MV-4-11 (cell line): ENCODE measurements at places on chromosomes 4 and X.

DNA sequence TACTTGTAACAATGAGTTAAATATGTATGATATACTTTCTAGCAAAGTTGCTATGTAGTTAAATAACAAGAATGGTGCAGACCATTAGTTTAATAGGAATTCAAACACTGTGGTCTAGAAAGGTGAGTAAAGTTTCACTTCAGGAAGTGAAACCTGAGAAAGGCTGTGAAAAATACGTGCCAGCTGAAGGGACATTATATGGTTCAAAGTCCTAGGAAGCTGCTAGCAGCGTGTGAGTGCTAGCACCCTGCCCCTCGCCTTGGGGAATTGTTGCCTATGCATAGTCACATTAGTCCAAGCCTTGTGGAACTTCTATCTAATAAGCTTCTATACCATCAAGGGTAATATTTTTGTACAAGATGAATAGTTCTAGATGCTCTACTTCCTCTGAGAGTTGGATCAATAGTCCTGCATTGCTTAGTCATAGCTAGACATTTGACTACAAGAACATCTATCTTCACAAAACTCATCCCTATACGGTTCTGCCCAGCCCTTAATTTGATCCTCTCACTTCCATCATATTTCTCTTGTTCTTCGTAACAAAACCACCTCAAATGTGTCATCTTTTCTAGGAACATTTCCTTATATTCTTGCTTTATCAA is 45.8 kb upstream of the ARSJ start:
- no peak for DNase-seq

DNA sequence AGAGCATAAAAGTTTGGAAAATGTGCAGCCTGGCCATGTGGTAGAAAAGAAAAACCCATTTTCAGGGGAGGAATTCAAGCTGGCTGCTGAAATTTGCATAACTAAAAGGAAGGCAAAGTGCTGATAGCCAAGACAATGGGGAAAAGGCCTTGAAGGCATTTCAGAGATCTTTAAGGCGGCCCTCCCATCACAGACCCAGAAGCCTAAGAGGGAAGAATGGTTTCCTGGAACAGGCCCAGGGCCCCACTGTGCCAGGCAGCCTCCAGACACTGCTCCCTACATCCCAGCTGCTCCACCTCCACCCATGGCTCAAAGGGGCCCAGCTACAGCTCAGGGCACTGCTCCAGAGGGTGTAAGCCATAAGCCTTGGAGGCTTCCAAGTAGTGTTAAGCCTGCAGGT is 158.0 kb upstream of the PRDX4 start:
- no peak for DNase-seq

DNA sequence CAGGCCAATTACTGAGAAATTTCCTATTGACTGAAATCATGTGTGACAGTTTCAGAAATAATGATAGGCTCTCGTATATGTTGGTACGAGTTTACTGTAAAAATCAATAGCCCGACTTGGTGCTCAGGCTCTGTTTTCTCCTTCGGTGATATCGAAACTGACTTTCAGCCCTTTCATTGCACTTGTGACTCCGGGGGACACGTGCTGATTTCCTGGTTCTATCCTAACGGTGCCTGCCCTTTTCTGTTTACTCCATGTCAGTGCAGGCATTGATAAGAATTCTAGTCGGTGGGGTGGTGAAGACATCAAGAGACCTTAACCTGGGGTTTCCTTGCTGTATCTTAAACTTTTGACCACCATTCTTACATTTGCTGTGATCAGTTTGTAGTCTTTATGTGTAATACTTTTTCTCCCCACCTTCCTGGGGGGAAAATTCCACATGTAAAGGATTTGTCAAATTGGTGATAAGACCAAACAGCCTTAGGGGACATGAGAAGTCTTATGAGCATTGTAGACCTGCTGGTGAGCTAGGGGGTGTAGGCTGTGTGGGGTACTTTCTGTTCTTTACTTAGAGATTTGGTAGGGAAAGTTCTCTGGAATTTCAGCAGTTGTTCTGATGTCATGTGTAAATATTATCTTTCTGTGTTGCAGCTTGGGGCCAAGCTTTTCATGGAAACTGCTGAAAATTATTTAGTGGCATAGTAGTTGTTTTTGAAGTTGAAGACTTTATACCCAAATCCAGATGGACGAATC is 52.7 kb downstream of the TMEM131L start:
- DNase-seq = no peak

- DNase-seq = no peak
Measured at GRCh38 chr4:124804584-124804983, 92.1 kb upstream of the ANKRD50 start.

- DNase-seq = no peak
Measured at GRCh38 chr4:183852910-183853547, 52.1 kb upstream of the STOX2 start.

DNA sequence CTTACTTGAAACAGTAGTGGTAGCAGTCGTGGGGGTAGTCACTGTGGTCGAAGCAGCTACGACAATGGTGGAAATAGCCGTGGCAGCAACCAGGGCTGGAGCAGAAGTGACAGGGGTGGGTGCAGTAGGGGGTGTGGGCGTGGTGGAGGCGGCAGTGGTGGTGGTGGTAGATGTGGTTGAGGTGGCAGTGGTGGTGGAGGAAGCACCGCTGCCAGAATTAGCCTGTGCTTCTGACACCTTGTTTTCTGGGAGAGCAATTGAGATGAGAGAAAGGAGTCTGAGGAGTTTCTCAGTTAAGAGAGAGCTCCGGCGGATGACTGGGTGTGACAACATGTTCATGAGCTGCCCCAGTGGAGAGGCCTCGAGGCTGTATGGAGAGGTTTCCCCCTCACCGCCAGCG is 113.5 kb upstream of the HSD17B10 start:
- no peak for DNase-seq

GRCh38 chrX:53704294-53704693 is 17.8 kb upstream of the HUWE1 start:
- DNase-seq = peak; percentile 68

- DNase-seq = no peak
Measured at GRCh38 chrX:2159861-2160260, 340.9 kb downstream of the DHRSX start.

DNA sequence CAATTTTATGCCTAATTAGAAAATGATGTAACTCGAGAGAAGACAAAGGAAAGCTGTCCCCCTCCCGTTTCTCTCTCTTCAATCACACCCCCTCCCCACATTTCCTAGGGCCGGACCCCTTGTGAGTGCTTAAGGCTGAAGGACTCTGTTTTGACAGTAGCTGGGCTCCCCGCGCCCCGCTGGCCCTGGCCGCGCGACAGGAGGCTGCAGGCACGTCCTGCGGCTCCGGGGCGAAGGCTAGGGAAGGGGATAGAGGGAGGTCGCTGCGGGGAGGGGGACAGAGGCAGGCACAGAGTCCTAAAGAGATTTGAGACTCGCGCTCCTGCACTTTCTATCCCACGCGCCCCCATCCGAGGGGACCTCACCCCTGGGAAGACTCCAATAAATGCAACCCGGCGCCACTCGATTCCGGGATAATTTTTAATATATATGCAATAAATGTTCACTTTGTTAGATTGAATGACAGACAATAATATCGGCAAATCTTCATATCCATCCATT is 56.2 kb upstream of the TMEM33 start:
- no peak for DNase-seq

GRCh38 chr4:93065790-93066189 is 762.0 kb downstream of the GRID2 start:
- DNase-seq = no peak

DNA sequence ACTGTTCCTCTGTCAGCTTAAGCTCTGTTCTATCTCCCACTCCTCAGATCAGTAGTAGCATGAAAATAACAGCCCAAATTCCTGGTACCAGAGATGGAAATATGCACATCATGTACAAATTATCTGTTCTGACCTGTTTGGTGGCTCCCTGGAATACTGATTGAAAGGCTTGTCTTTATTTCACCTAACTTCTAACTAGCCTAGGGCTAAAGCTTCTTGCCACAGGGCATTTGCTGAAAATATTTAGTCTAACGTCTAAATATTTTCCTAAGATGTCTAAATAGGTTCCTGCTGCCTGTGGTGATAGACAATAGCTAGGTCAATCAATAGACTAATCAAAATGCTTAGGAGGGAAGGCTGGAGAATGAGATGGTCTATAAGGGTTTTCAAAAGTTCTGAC is 12.9 kb upstream of the PRMT9 start:
- DNase-seq = no peak
